Astrocyte of the spinal cord (primary cell): ENCODE measurements at places on chromosomes 16 and 17.
A peak's percentile ranks its signal among the peaks of the same experiment; 100 is the strongest.

DNA sequence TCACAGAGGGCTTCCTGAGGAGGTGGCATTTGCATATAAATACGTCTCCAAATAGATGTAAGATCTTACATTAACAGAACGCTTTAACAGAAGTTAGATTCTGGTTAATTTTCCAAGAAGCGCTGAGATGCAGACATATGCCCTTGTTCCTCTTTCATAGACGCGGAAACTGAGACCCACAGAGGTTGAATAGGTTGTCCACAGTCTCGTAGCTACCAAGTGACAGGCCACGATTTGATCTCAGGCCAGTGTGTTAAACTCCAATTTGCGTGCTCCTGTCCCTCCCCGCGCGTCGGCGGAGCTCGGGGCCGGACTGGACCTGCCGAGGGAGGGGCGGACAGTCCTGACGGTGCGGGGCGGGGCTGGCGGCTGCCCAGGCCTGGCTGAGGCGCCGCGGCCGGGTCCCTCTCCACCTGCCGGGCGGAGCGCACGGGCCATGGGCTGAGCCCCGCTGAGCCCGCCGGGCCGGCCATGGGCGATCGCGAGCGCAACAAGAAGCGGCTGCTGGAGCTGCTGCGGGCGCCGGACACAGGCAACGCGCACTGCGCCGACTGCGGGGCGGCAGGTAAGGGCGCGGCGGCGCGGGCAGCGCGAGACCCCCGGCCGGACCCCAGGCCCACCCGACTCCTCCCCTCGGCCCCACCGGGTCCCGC, at the start of gene ADAP2:
Gene ADAP2, plus strand, starts transcription at position 402 of the 653 bp plus-strand sequence. Its CDS starts 70 bp downstream, at position 472.
- no peak for DNase-seq

DNA sequence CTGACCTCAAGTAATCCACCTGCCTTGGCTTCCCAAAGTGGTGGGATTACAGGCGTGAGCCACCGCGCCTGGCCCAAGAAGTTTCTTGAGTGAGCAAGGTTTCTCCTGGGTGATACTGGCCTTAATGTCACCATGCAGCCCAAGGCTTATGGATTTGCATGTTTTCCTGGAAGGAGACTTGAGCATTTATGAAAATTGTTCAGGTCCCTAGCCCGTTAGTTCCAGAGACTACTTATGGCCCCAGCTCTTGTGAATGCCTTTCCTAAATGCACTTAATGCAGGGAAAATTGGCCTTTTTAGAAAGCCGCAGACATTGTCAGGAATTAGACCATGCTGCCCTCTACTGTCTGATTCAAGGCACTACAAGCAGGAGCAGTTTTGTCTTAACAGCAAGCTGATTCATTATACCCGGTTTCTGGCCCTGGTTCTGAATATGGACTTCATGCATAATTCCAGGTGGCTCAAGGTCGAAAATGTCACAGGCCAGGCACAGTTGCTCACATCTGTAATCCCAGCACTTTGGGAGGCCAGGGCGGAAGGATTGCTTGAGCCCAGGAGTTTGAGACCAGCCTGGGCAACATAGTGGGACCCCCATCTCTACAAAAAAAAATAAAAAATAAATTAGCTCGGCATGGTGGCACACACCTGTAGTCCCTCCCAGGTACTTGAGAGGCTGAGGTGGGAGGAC, 91.3 kb downstream of the SNX29 start:
- peak; percentile 82 for DNase-seq

DNA sequence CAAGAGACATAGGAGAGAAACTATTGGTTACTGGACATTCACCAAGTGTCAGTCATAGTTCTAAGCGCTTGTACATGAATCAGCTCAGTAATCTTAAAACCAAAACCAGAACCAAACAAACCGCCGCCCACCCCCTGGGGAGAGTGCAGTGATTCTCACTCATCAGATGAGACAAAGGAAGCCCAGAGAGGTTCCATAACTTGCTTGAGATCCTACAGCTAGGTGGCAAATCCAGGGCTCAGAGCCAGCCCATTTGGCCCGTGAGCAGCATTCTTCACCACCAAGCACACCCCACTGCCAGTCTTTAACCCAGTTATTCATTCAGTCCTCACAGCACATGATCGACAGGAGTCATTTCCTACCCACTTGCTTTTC, 37.2 kb upstream of the RGS9 start:
- DNase-seq, result peak; percentile 91

DNA sequence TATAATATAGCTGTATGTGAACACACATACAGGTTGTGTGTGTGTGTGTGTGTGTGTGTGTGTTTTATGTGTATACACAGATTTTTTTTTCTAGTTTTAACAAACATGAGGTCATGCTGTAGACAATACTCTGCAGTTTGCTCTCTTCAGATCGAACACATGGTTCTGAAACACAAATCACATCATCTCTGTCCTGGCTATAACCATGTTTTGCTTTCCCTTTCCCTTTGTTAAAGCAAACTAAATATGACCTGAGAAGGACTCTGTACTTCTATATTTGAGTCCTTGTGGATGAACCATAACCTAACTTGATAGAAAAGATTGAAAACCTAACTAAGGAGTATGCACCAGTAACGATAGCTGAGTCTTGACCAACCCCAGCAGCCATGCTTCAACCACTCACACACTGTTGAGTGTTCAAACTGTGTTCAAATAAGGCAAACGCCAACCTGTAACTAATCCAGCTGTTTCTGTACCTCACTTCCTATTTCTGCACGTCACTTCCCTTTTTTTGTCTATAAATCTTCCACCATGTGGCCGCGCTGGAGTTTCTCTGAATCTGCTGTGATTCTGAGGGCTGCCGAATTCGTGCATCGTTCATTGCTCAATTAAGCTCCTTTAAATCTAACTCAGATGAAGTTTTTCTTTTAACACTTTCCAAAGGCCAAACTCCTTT, 303.8 kb downstream of the HS3ST3B1 start:
- no peak for DNase-seq

GRCh38 chr17:68182940-68183551, 64.8 kb upstream of the AMZ2 start:
- no peak for DNase-seq

- no peak for DNase-seq
These were observed 86.3 kb upstream of the TOM1L1 start for GRCh38 chr17:54814371-54814770.

DNA sequence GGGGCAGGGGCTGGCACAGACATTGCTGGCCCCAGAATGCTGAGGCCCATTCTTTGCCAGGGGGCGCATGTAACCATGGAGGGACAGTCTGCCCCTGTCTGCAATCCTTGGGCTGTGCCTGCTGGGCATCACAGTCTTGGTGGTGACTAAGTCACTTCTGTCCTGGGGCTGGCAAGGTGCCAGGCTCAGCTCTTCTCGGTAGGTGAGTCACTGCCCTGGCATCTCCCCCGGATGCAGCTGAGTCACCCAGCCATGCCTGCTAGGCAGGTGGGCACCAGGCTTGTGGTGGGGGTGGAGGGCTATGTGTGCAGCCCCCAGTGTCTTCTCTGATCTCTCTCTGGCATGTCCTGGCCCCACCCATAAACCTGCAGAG, 5.6 kb downstream of the RARA start:
- peak; percentile 88 for DNase-seq

DNA sequence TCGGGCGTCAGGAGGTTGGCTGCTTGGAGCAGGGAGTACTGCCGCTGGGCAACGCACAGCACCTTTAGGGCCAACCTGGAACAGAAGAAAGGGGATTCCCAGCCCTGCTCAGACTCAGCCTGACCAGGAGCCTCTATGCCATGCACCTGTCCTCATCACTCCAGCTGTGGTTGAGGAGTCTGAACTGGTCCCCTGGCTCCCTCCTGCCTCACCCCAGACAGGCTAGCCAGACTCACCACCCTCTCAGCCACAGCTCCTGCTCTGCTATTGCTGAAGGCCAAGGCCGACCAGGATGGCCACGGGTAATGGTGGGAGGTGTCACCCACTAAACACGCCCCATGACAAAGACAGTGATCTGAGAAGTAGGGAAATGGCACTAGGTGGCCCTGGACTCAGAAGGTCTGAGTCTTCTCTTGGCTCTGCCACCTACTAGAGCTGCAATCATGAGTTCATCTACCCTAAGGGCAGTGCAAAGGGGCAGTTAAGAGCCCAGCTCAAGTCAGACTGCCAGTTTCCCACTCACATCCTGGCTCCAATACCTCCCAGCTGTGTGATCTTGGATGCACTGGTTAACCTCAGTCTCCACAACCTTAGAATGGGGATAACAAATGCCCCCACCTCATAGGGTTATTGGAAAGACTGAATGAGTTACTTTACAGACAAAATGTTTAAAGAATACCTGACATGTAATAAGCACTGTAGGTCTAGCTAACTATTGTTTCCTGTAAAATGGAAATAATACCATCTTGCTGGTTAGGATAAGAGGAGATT, 13.8 kb upstream of the GFAP start:
- no peak for DNase-seq

DNA sequence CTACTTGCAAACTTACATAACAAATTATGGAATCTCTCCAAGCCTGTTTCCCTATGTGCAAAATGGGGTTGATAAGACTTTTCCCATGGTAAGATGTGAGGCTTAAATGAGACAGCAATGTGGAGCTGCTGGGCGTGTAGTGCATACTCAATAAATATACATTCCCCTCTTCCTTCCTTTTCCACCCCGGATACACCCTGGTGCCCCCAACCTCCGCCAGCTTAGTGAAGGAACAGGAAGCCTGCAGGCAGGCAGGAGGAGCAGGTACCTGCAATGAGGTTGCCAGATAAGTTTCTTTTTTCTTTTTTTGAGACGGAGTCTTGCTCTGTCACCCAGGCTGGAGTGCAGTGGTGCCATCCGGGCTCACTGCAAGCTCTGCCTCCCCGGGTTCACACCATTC, 14.9 kb downstream of the C17orf50 start:
- DNase-seq, result no peak

DNA sequence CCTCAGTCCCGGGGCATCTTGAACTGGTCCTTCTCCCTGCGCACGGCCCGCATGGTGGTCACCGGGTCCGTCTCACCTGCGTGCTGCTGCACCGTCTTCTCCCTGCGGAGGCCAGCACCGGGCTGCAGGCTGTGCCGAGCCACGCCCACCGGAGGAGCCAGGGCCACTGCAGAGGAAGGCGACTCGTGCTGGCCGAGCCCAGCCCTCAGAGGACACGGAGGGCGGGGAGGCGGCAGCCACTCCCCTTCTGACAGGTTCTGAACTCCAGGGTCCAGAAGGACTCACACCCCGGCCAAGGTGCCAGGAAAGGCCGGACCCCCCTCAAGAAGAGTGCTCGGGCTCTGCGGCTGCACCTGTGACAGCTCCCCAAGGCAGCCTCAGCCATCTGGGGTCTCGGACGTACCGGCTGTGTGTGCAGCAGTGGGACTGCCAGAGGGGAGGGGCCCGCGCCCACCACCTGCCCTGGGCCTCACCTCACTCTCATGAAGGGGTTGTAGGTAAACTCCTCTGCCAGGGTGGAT, 15.8 kb upstream of the IGFALS start:
- no peak for DNase-seq

- DNase-seq, result no peak
These were observed 728.8 kb upstream of the RBFOX1 start for GRCh38 chr16:6603780-6604325.

- no peak for DNase-seq
These were observed 22.8 kb downstream of the FAM117A start for GRCh38 chr17:49741009-49741691.
